Activated T-cell treated with anti-CD3 and anti-CD28 coated beads, Interleukin-2, amount 50 U/mL, for 1 hour (primary cell): ENCODE measurements at places on chromosomes 1 and 21.

DNA sequence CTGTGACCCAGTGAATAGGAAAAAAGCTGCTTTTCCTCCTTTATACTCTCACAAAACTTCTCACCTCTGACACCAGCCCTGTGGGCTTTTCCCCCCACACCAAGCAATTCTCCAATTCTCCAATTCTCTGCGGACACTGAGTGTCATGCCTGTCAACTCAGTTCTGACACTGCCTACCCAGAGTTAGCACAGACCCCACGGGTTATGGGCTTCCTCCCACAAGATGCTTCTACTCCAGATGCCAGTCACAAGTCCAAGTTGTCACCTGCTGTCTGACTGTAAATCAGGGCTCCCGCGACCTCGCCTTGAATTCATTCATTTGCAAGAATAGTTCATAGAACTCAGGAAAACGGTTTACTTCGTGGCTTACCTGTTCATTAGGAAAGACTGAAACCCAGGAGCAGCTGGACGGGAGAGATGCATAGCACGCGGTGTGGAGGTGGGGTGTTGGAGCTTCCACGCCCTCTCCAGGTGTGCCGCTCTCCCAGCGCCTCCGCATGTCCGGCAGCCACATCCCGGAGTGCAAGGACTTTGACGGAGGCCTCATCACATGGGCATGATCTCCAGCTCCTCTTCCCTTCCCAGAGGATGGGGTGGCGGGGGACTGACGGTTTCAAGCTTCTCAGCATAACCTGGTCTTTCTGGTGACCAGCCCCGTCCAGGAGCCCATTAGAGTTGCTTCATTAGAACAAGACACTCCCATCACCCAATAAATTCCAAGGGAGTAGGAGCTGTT is 154.7 kb downstream of the PGBD5 start:
- DNase-seq, result no peak

DNA sequence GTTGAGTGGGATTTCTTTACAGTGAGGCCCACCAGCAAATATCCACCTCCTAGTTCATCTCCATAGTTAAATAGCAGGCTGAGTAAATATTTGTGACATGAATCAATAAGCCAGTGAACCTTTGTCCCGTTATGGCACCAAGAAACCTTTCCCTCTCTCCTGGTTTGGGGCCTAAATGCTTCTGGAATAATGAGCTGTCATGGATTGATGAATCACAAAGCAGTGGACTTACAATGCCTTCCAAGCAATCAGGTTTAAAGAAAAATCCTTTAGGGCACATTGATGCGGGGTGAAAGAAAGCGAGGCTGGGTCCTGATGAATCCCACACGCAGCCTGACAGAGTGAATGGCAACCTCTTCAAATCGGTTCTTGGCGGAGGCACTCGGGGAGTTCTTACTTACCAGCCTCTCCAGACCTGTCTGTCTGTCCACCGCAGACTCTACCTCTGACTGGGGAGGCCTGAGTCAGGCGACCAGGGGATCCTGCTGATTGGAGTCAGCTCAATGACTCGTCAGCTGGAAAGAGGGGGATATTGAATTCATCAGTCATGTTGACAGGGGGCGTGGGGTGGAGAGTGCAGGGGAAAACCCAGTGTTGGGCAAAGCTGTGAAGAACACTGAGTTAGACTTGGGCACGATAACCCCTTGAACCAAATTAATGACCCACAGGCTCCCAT is 247.3 kb downstream of the PLPP3 start:
- no peak for DNase-seq

DNA sequence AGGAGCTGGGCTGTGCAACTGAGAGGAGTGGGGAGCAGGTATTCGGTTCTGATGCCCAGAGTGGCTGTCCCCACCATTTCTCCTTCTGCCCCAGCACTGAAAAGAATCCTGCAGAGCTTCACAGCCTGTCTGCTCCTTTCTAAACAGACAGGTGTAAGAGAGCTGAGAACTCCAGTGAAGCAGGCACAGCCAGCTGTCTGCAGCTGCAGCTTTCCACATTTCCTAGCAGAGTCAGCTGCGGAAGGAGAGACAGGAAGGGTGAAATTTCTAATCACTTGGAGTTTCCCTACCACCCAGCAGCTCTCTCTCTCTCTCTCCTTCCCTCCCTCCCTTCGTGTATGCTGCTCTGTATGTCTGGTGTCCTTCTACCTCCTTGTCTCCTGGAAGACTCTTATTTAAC is 40.5 kb upstream of the GJB5 start:
- no peak for DNase-seq

GRCh38 chr1:228272831-228273571 is 65.2 kb downstream of the OBSCN start:
- DNase-seq, result no peak

DNA sequence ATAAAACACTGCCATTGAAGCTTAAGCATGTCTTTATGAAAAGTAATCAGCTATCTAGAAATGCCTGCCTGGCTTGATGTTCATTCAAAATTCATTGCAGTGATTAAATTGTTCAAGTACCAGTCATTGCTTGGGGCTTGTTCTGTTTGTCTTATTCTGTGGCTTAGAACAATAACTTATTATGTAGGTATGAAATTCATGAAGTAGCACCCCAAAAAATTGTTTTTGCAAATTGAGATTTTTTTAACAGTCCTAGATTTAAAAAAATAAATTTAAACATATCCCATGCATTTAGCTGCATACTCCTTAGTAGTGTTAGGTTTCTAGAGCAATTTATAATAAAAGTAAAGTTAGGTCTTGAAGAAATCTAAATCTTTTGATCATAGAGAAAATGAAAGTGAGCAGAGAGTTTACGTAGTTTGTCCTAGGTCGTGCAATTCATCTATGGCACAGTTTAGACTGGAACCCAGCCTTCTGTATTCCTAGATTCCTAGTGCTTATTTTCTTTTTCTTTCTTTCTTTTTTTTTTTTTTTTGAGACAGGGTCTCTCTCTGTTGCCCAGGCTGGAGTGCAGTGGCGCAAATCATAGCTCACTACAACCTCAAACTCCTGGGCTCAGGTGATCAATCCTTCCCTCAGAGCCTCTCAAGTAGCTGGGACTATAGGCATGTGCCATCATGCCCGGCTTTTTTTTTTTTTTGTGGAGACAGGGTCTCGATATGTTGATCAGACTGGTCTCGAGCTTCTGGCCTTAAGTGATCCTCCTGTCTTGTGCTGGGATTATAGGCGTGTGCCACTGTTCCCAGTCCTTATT is 9.3 kb downstream of the MIER1 start:
- no peak for DNase-seq

- DNase-seq, result no peak
These were observed 14.1 kb upstream of the KCNN3 start for GRCh38 chr1:154883919-154884868.
